LNCaP clone FGC (cell line): ENCODE measurements at places on chromosomes 11 and 22.

GRCh38 chr22:50665738-50666137 is 6.9 kb upstream of the SHANK3 start:
- no peak for DNase-seq

GRCh38 chr22:35575116-35575748 is 34.6 kb downstream of the RASD2 start:
- DNase-seq, result no peak

DNA sequence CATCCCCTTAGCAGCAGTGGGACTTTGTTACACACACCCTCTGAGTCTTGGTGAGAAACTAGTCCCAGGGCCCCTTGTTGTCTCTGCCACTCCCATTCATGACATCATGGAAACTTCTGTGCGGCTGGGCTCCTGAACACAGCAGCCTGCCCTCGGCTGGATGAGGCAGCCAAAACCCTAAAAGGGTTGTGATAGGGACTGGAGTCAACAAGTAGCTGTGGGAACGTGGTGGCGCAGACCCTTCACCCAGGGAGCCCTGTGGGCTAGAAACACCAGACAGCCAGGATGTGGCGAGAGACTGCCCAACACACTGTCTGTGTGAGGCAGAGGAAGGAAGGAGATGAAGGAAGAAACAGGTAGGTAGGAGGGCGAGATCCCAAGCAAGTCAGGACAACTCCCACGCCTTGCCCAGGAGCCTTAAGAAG is 3.9 kb downstream of the CD3D start:
- no peak for DNase-seq

DNA sequence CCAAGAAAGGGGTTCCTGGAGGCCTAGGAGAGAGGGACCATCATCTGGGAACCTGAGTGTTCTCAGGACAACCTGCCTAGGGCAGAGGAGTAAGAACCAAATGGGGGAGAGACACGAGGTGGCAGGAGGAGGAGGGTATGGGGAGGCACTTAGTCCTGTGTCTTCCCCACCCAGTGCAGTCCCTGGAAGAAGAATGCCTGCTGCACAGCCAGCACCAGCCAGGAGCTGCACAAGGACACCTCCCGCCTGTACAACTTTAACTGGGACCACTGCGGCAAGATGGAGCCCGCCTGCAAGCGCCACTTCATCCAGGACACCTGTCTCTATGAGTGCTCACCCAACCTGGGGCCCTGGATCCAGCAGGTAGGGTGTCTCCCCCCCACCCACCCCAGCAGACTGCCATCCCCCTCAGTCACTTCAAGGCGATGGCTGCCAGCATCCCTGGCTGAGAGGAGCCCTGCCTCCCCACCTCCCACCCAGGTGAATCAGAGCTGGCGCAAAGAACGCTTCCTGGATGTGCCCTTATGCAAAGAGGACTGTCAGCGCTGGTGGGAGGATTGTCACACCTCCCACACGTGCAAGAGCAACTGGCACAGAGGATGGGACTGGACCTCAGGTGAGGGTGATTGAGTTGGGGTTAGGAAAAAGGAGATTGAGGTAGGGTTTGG is 3.7 kb upstream of the INPPL1 start:
- no peak for DNase-seq

DNA sequence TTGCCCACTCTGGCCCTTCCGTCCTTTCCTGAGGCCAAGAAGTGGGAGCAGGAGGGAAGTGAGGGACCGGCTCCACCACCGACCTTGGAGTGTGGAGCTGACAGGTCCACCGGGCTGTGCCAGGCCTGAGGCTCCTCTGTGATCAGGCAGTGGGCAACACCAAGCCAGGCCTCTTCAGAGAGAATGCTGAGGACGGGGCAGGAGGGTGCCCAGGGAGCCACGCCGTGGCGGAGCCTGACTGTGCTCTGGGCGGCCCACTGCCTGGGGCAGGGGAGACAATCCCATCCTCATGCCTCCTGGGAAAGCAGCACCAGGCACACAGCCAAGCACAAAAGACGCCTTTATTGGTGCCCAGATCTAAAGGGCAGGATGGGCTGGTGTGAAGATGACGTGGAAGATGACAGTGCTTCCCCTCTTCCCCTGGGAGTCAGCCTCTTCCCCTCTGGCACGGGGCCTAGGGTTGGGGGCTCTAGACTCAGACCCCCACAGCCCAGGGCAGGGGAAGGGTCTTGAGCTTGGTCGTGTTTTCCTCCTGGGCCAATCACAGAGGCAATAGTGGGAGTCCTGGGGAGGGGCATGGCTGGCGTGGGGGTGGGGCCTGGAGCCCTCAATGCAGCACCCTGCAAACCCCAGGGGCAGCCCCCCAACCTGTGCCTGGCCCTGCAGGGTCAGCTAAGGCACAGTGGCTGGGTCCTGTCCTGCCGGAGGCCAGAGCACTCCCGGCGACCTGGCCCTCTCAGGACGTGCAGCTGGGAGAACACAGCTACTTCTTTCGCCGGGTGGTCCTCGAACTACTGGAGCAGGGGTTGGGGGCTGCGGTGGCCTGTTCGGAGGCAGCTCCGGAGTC is 4.7 kb downstream of the LMF2 start:
- DNase-seq, result no peak

DNA sequence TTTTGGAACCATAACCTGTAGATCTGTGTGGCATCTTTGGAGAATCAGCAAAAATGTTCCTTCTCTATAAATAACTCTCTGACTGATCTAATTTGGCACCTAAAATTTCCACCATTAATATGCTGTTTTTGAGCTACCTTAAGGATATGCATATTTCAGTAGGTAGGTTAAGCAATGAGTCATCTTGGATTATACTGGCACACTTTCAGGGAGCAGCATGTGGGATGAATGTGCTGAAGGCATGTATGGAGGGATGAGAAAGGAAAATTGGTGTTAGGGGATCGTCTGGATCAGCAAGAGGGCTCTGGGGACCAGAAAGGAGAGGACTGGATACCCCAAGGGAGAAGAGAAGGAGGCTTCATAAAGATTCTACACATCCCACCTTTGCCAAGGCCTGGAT is 44.6 kb upstream of the ELF5 start:
- DNase-seq, result no peak

GRCh38 chr11:103537904-103538502 is 428.8 kb downstream of the DYNC2H1 start:
- no peak for DNase-seq

GRCh38 chr11:121035169-121035755 is 11.4 kb downstream of the TBCEL start:
- DNase-seq, result no peak

DNA sequence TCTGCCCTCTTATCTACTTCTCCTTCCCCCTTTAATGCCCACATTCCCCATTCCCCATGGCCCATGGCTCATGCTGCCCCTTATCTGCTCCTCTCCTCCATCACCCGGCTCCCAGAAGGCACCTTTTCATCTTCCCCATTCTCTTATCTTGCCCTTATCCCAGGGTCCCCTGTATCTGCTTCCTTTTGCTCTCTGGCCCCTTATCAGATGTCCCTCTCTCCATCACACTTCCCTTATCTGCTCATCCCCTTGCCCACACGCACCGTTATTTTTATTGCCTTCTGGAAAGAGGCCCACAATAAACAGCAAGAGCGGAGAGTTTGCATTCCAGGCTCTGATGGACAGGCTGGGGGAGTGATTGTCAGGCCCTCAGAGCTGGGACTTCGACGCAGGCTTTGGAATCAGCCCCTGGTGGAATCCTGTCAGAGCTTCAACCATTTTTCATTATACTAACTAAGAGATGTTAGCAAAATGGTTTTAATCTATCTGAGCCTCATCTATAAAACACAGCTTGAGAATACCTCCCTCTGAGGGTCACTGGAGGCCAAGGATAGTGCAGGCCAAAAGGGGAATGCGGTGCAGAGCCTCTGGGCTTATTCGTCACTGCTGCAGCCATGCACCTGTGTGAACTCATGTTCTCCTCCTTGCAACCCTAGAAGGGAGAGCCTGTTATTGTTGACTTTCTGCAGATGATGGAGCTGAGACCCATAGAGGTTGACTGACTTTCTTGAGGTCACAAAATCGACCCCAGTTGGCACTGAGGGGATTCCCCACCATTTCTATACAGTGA is 37.0 kb upstream of the LRRC55 start:
- DNase-seq, result no peak

GRCh38 chr22:37484480-37485394 is 1.4 kb downstream of the MFNG start:
- no peak for DNase-seq

DNA sequence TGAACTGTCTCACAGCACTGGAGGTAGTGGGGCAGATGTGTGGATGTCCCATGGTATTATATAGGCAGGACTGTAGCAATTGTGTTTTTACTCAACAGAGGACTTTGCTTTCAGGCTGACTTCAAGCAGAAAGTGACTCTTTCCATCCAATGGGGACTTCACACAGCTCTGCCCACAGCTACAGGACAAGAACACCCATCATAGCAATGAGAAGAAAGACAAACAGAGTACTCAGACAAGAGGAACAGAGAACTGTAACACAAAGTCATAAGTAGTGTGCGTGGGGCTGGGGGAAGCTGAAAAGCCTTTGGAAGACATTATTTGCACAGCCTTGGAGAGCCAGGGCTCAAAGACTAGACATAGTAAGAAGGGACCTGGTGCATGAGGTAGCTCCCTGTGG is 70.3 kb downstream of the CCDC81 start:
- DNase-seq, result no peak

- no peak for DNase-seq
Observed at GRCh38 chr11:94315664-94316063, 11.3 kb downstream of the IZUMO1R start.

GRCh38 chr11:74238243-74238642 is 67.2 kb downstream of the PPME1 start:
- DNase-seq, result no peak

DNA sequence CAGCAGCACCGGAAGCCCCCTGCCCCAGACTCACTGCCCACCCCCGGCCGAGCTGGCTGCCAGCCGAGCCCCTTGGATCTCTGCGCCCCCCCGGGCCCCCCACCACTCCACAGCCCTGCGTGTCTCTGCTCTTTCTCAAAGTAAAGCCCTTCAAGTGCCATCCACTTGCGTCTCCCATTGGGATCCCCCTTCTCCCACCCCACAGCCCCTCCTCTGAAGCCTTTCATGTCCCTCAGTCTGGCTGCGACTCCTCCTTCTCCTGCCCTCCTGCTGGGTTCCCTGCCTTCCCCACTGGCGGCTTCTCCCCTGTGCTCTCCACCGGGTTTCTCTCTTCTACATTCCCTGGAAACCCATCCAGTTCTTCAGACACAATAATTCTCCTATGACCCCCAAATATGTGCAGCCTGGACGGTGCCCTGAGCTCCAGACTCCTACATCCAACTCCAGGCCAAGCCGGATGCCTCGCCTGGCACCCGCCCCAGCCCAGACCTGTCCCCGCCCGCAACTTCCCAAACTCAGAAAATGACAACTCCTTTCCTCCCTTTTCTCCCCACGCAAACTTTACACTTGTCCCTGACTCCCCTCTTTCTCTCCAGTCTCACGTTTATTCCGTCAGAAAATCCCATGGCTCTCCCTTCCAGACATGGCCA is 108.9 kb downstream of the WNT7B start:
- DNase-seq, result no peak

GRCh38 chr22:45690008-45690407 is 18.4 kb downstream of the ATXN10 start:
- no peak for DNase-seq

DNA sequence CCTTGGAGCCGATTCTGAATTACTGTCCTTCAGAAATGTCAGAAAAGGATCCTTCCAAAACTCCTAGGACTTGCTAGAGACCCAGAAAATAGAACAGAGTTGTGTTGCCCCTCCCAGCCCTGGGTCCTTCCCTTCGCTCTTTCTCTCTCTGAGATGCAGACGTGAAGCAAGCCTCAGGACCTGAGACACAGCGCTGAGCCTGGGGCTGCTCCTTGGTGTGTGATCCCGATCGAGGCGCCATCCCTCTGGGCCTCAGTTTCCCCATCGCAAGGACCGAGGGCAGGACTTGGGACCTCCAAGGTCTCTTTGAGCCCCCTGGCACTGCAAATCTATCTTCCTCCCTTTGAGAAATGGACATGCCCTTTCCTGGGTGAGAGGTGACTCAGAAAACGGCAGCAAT is 533.5 kb downstream of the TBC1D22A start:
- DNase-seq, result no peak

DNA sequence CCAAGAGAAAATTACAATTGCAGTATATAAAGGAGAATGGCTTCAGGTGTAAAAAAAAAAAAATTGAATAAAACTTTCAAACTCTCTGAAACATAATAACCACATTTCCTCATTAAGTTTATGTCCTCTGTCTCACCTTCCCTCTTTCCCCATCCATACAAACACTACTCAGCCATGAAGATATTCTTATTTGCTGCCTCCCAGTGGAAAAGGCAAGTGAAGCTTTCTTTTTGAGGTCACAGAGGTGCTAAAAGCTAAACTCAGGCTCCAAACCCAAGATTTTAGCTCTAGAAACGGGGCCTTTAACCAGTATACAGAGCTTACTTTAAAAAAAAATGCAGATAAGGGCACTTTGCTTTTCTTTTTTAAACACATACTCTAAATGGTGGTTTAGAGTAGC is 1568.5 kb downstream of the FAM181B start:
- no peak for DNase-seq

DNA sequence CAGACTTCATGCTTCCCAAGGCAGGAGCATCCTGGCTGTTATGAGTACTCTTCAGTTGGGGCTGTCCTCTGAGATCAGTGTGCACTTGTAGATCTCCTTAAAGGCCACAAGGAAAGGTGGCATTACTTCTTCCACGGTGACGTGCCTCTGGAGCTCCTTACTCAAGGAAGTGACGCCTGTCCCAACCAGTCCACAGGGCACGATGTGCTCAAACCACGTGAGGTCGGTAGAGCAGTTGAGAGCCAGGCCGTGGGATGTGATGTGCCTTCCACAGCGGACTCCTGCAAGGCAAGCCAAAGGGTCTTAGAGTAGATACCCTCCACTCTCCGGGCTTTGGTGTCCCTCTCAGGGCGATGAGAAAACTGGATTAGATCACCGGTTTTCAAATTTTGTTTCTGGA is 1.4 kb downstream of the LIPT2 start:
- no peak for DNase-seq

DNA sequence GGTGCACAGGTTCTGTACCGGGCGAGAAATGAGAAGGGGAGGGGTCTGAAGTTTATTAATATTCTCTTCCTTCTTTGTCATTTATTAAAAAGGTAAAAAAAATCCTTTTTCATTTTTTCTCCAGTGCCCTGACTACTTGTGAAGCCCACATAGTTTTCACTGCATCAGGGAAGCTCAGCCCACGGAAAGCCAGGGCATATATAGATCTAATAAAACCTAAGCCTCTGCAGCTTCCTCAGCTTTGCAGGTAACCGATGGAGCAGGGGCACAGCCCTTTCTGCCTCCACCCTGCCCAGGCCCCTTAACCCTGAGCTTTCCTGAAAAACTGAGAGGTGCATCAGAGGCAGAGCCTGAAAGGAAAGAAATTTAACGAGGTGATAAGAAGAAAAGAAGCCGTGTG is 140.1 kb downstream of the NXPE2 start:
- no peak for DNase-seq

- DNase-seq, result no peak
Observed at GRCh38 chr22:20271114-20271994, 3.2 kb upstream of the RTN4R start.

DNA sequence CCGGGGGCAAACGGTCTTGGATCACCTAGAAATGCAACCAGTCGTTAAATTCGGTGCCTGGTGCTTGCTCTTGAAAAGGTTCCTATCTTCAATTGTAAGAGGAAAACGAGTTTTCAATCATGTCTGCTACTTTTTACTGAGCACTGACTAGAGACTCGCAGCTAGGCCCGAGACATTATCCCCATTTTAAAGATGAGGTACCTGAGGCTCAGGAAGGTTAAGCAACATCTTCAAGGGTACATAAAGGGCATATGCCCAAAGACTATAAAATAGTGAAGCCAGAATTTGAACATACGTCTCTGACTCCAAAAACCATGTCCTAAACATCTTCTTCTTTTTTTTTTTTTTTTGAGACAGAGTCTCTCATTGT is 638 bp upstream of the PISD start:
- DNase-seq, result no peak
